Suppressor macrophage (primary cell): ENCODE measurements at places on chromosomes 5 and 9.

DNA sequence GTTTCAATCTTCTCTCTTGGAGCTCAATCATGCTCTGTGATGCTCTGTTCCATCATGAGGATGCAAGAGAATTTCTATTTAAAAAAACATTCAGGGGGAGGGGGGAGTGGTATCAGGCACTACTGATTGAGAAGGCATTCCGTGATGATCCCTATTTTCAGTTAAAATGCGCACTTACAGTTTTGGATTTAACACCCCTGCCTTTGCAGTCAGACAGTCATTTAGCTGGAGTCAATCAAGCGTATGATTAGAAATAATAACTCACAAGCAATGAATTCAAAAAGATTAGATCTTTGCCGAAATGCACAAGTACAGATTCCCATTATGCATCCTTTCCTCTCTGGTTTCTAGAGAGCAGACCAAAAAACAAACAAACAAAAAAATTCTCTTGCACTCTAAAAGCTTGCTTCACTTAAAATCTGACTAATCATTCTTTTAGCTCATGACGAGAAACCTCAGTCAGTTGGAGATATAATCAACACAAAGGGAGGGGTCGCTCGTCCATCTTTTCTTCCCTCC is 55.4 kb downstream of the EFNA5 start:
- no peak for DNase-seq

GRCh38 chr5:132815454-132815853 is 2.4 kb downstream of the SOWAHA start:
- DNase-seq = no peak

GRCh38 chr9:128550770-128551656 is 1.4 kb upstream of the SPTAN1 start:
- peak; percentile 35 for DNase-seq

GRCh38 chr9:131885144-131885609 is 145.3 kb upstream of the RAPGEF1 start:
- DNase-seq = no peak

GRCh38 chr9:128024761-128025308 is 42.3 kb downstream of the NAIF1 start:
- no peak for DNase-seq

- peak; percentile 83 for DNase-seq
These were observed 40.7 kb downstream of the F2RL2 start for GRCh38 chr5:76582230-76583162.

- DNase-seq = no peak
These were observed 101.1 kb upstream of the GNAQ start for GRCh38 chr9:78132701-78133058.

GRCh38 chr5:82336226-82336958 is 58.2 kb upstream of the RPS23 start:
- no peak for DNase-seq

GRCh38 chr5:154168395-154168794 is 22.1 kb upstream of the GALNT10 start:
- DNase-seq = no peak

DNA sequence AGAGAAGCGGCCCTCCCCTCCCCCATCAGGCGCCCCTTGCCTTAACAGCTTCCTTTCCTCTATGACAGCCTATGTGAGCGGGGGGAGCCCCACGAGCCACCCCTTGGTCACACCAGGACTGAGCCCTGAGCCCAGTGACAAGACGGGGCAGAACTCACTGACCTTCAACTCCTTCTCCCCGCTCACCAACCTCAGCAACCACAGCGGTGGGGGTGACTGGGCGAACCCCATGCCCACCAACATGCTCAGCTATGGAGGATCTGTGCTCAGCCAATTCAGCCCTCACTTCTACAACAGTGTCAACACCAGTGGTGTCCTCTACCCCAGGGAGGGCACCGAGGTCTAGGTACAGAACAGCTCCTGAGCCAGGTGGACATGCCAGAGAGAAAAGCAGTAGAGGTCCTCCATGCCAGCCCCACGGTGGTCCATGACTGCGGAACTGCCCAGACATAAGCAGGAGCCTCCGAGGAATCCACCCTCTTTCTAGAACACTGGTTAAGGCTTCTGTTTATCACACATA is 2.6 kb downstream of the FOXI1 start:
- no peak for DNase-seq

- no peak for DNase-seq
These were observed 812.9 kb upstream of the ZNF608 start for GRCh38 chr5:125559296-125559695.

DNA sequence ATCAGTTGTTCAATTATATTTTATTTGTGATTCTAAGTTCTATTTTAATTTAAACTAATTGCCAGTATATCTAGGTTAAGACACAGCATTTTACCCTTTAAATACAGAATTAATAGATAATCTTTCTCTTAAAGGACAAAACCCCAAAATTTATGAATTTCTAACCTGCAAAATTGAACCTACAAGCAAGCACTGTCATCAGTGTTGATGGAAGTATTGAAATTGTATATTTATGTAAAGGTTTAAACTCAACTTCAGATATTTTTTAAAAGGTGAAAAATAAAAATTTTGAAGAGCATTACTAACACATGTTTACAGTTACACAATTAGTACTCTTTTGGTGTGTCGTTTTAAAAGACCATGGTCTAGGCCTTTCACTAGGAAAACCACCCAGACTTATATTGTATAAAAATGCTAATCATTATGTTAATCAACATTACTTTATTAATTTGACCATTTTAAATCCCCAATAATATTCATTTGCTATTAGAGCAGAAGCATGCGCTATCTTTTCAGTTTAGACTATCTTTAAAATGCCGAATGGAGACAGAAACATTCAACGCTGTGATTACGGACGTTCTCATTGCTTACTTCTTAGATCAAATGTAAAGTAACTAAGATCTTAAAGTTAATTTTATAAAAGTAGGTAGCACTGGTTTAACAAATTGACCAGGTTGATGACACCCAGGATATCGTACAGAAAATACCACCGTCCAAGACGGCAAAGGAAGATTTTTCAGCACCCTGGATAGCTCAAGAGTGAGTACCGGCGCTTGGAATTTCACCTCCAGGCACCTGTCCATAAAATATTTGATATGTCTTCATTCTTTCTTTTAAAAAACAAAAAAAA is 3.2 kb downstream of the OTP start:
- no peak for DNase-seq

DNA sequence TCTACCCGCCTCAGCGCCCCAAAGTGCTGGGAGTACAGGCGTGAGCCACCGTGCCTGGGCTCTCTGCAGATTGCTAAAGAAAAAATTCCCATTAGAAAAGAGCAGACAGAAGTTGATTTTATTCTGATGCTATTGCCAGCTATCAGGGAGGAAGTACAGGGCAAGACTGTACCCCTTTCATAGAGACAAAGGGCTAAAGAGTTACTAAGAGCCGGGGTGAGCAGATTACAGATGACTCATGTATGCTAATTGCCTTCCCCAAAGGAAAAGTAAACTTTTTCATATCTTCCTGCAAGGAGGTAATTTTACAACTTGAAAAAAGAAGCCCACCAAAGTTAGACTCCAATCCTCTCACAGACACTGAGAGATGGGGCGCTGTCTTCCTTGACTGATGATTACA is 42.3 kb upstream of the MCTP1 start:
- no peak for DNase-seq

- DNase-seq = no peak
These were observed 466.8 kb upstream of the BRINP1 start for GRCh38 chr9:119836036-119836435.

GRCh38 chr9:37215830-37216229 is 95.5 kb downstream of the ZCCHC7 start:
- DNase-seq = no peak

- peak; percentile 58 for DNase-seq
These were observed 22.3 kb downstream of the PSMB7 start for GRCh38 chr9:124392871-124393460.

- DNase-seq = no peak
These were observed 332.4 kb downstream of the NTRK2 start for GRCh38 chr9:85001925-85002324.

DNA sequence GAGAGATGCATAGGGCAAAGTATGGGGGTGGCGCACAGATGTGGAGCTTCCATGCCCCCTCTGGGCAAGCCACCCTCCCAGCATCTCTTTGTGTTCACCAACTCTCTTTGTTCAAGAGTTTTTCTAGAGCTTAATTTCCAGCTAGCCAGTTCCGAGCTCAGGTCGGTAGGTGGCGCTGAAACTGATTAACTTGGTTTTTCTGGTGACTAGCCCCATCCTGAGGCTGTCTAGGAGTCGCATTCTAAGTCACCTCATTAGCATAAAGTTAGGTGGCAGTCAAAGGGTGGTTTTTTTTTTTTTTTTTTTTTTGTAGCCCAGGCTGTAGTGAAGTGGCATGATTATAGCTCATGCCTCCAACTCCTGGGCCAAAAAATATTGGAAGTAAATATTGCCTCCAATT is 476.4 kb downstream of the KDM4C start:
- DNase-seq = peak; percentile 16

DNA sequence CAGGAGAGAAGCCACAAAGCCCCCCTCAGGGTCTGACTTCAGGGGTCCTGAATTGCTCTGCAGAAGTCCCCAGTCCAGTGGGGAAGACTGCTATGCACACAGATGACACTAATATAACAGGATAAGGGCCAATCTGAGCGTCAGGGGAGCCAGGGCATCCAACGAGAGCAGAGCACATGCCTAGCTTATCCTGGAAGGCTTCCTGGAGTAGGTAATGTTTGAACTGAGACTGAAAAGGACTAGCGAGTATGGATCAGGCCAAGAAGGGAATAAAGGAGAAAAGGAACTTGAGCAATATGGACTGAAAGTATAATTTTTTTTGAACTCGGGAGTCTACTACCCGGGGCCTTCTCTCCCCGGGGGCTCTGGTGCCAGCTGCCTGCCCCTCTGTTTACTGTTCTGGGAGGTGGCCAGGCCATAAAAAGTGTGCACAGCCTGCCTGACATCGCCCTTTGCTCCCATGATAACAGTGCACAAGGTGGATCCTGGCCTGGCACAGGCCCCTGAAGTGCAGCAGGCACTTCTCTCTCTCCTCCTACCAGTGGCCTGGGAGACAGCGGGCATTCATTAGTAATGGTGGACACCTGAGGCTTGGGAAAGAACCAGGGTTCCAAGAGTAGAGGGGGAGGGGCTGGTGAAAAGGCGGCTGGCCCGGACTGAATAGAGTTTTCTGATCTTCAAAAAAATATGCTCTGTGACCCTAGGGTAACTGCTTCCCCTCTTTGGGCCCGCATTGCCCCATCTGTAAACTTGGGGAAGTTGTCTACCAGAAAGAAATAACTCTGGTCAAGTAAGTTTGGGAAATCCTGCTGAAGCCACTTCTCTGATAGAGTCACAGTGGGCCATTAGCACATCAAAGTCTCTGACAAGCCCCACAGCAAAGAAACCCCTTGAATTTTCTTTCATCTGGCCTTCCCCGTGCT is 4.6 kb upstream of the SLC6A7 start:
- peak; percentile 62 for DNase-seq

DNA sequence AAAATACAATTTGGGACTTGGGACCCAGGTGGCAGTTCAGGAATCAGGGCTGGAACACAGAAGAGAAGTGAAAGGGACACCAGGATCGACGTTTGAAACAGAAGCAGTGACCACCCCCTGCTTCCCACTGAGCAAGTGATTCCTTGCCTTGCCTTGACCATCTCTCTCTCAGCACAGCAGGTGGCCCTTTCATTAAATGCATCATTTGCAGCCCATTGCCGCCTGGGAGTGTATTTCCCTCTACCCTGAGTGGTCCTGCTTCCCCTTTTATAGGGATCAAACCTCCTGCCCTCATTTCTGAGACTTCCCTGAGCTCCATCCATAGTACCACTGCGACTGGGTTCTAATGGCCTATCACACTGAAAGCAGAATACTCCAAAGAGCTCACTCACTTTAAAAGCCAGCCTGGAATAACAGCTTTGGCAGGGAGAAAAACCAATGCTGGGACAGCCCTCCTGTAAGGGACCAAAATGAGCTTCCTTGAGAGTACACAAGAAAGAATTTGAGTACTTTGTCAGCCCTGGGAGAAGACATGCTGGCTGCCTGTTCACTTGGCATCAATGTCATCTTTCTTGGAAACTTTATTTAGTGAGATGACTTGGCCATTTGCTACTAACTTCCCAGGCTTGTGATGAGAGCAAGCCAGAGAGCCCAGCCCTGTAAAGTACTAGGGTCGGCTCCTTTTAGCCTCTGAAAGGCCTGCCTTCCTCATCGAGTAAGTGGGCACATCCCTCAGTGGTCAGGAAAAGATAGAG is 149.7 kb downstream of the SLIT3 start:
- DNase-seq = no peak

- DNase-seq = peak; percentile 13
These were observed 105.1 kb downstream of the FBN2 start for GRCh38 chr5:128432913-128433440.

GRCh38 chr9:136255166-136255538 is 9.5 kb upstream of the QSOX2 start:
- peak; percentile 10 for DNase-seq

DNA sequence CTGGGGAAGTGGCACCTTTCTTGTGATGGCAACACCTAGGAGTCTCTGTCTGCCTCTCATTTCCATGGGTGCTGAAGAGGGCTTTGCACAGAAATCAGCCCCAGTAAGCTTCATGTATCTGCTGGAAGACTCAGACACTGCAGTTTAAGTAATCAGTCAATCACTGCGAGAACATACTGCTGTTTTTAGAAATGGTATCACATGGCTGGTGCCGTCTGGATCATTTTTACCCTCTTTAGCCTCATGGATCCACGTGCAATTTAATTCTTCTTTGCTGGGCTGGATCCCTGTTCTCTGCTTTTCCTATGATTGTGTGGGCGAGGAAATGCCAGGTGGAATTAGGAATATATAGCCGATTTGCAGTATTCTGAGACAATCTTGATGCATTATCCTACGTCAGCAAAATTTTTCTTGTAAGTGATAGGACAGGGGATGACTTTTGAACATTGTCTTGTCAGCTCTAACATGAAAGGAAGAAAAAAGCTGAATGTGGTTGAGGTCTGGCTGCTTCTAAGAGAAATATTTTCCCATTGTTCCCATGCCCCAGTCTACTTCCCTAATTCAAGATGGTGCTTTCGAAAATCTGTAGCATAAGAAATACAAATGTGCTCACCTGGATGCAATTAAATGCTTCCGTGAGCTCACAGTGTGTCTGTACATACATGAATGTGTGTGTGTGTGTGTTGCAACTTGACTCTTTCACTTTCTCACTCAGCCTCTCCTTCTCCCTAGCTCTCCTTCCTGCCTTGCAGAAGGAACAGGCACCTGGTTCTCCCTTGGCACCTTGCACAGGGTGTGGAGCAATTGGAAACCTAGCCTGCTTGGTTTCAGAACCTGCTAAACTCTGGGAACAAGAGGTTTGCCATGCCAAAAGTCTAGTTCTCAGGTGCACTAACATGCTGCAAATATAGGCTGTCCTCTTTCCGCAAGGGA is 281.6 kb downstream of the NTRK2 start:
- DNase-seq = no peak

GRCh38 chr5:123785162-123786071 is 273.4 kb downstream of the CSNK1G3 start:
- DNase-seq = no peak

DNA sequence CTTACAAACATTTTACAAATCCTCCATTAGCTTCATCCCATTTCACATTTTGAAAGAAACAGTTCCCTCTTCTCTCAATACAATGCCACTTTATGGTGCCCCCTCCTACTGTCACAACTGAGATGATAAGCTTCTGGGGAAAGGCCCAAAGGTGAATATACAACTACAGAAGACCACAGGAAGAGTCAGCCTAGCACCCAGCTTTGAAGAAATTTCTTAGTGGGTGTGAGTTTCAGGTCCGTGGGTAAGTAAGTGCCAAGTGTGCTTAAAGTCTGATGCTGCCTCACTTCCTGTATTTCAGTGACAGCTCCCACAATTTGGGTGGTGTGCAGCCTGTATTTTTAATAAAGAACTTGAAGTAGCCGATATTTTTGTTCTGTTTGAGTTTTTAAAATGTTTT is 68.1 kb downstream of the ARHGEF28 start:
- DNase-seq = no peak
